ENCODE measurements at places on chromosomes 6 and 20.

- no peak for DNase-seq
These were observed 124.0 kb downstream of the PLCB1 start for GRCh38 chr20:8255945-8256632.

- no peak for DNase-seq
These were observed 96.6 kb downstream of the LCA5 start for GRCh38 chr6:79440598-79440997.

DNA sequence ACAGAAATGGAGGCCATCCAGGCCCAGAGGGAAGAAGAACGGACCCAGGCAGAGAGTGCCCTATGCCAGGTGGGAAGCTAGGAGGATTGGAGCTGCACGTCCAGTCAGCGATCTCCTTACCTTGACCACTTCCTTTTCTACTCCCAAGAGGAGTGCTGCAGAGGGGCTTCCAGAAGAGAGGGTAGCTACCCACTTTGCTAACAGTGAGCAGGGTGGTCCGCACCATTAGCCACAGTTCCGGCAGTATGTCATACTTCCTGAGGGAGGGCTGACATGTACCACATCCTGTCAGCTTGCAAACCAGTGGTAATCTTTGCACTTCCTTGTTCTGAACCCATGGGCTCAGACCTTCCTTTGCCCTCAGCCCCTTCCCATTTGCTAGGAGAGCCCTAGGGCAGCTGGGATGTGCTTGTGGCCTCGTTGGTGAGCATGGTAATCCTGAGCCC is 35.4 kb downstream of the CEP250 start:
- DNase-seq, result no peak

- no peak for DNase-seq
These were observed 25.4 kb upstream of the FOXF2 start for GRCh38 chr6:1363729-1364572.

DNA sequence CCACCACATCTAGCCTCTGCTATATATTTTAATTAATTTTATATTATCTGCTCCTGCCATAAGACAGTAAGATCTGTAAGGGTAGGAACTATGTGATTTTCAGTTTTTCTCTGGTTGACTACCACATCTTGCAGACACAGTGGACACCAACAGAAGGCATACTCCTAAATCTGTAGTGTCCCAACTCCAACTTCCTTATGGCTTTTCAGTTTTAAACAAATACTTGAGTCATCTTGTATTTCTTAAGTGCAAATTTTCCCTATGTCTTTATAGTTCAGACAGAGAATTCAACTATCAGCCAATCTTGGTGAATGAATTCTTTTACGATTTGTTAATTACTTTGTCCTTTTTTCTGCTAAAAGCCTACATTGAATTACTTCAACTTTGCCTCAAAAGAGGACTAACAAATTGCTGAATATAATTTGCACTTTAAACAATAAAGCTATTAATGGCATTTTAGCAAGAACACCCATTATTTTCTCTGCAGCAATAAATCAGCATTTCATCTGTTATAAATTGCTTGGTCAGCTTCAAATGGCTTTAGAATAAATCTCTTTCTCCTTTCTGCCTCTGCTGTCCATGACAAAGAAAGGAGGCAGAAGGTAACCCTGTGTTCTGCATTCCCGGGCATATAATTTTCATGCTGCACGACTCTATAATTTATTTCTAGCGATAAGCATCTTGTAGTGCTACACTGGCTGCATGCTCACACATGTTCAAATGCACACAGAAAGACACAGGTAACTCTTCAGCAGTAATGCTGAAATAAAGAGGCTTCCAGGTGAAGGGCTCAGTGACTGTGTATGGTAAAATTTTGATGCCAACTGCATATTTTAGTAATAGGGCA is 144.8 kb downstream of the BACH2 start:
- DNase-seq, result no peak

DNA sequence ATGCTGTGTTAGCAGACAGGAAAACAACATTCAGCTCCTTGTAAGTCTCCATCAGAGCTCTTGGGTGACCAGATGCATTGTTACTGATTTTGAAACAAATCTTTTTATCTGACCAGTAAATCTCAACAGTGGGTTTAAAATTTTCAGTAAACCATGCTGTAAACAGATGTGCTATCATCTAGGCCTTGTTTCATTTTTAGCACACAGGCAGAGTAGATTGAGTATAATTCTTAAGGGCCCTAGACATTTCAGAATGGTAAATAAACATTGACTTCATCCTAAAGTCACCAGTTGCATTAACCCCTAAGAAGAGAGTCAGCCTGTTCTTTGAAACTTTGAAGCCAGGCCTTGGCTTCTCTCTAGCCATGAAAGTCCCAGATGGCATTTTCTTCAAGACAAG is 237.2 kb upstream of the BMP2 start:
- no peak for DNase-seq

DNA sequence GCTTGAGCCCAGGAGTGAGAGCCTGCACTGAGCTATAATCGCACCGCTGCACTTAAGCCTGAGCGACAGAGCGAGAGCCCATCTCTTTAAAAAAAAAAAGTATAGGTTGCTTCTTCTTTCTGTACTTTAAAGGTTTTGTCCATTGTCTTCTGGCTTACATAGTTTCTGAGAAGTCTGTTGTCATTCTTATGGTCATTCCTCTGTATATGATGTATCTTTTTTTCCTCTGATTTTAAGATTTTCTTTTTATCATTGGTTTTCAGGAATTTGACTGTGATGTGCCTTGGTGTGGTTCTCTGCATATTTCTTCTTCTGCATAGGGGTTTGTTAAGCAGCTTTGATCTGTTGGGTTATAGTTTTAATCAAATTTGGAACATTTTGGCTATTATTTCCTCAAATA is 29.1 kb downstream of the QRSL1 start:
- DNase-seq, result no peak

- no peak for DNase-seq
These were observed 5.7 kb downstream of the PPP1R10 start for GRCh38 chr6:30611150-30611855.

GRCh38 chr20:16752082-16752481 is 3.9 kb downstream of the OTOR start:
- DNase-seq, result no peak

GRCh38 chr6:15946701-15947385 is 182.0 kb upstream of the MYLIP start:
- DNase-seq, result no peak

- no peak for DNase-seq
These were observed 231.9 kb downstream of the BMP2 start for GRCh38 chr20:6999381-6999780.

DNA sequence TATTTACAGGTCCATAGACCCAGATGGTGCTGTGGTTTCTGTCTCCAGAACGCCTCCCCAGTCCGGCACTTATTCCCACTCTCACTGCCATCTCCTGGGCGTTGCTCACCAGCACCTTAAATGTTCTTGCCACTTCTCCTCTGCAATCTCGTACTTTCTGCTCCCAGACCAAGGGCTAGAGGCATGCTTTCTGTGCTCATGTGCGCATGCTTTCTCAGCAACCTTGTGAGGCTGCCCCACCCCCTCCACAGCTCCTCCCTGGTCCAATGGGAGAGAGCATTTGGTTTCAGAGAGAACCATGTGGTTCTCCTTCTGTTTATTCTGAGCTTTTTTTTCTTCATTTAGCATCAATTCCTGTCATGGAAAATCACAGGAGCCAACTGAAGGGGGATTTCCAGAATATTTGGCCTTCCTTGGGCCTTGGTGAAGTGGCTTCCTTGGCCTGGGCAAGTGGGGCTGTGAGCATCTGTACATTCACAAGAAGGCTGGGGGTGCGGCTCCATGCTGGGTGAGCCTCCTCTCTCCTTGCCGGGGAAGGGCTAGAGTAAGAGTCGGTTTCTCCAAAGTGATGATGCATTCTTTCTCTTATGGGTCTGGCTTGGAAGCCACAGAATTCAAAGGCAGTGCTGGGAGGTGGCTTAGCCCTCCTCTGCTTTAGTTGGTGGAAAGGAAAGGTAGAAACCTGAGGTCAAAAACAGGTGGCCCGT is 66.6 kb downstream of the PHACTR3 start:
- no peak for DNase-seq

- peak; percentile 33 for DNase-seq
These were observed 196.0 kb downstream of the MAFB start for GRCh38 chr20:40493071-40493470.

GRCh38 chr20:51796340-51796739 is 6.0 kb downstream of the SALL4 start:
- no peak for DNase-seq

DNA sequence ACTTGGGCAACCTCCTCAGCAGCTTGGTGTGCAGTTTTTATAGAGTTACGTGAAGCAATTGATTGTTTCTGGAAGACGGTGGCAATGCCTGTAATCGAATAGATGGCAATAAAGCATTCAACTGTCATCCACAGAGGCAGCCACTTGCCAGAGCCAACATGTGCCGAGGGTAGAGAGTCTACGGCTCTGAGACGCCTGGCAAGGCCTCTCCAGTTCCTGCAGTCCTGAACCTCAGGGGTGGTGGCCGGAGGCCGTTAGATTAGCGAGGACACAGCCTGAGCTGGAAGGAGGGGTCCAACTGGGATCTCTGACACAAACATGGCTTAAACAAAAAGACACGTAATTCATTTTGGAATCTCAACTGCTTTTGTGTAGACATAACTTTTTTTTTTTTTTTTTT is 775 bp upstream of the TTLL2 start:
- no peak for DNase-seq

DNA sequence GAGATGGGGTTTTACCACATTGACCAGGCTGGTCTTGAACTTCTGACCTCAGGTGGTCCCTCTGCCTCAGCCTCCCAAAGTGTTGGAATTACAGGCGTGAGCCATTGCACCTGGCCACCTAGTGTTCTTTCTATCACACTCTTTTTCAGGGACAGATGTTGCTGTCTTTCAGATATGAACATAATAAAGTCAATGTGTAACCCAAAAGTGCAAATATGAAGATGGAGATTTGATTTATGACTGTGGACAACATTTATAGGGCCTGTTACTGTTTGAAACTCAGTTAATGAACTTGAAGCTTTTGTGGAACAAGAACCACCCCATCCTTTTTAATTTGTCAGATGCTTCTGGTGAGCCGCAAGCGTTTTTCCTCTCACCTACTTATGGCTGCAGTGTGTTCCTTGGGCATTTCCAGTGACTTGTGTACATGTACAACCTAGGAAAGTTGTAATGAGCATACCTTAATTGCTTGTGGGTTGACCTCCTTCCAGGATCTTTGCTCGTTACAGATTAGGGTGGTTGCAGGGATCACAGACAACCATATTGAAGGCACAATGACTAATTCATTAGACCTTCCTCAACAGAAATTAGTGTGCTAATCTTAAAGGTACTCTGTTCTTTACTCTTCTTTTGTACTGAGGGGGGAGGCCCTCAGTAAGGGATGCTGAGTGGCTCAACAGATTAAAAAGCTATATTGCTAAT is 6.8 kb downstream of the TBPL1 start:
- no peak for DNase-seq

- DNase-seq, result peak; percentile 11
These were observed 28.3 kb downstream of the RSPO4 start for GRCh38 chr20:973785-974194.

DNA sequence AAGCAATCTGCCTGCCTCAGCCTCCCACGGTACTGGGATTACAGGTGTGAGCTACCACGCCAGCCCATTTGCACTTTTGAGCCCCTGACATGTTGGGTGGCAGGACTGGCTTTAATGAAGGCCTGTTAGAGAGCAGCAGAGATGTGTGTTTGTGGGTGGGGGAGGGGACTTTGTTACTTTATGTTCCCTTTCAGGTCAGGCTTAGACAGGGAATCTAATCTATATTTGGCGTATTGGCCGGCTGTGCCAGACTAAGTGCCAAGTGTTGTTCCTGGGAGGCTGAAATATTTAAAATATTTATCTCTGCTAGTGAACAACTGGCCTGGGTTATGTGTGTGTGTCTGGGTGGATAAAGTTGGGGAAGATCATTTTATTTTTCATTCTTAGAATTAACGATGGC is 6.1 kb downstream of the GMPR start:
- DNase-seq, result no peak

DNA sequence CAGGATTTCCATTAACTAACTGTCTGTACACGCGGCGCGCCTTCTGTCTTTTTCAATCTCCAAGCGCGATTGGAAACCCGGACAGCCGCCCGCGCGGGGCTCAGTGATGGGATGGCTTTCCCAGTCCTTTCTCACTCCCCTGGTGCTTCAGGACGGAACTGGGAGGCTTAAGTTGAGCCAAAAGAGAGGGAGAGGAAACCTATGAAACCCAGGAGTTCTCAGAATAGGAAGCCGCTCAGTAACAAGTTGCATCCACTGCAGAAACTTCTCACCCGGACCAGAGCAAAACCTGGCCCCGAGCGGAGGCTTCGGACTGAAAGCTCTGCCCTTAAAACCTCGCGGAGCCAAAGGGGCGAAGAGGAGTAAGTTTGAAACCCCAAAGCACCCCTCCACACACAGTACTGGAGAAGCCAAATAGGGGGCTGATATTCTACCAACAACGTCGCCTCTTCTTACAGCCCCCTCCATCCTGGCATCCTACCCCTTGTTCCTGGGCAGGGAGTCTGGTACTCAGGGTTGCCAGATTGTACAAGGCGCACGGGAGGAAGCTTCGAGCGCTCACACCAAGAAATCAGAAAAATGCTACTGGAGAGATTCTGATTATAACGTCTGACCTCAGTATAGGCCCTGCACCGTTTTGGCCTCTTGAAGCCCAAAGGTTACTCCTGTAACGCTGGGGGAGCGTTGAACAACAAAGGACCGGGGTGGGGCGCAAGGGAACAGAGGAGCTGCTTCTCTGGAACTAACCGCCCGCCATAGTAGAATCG is 906 bp upstream of the COL12A1 start:
- DNase-seq, result no peak

DNA sequence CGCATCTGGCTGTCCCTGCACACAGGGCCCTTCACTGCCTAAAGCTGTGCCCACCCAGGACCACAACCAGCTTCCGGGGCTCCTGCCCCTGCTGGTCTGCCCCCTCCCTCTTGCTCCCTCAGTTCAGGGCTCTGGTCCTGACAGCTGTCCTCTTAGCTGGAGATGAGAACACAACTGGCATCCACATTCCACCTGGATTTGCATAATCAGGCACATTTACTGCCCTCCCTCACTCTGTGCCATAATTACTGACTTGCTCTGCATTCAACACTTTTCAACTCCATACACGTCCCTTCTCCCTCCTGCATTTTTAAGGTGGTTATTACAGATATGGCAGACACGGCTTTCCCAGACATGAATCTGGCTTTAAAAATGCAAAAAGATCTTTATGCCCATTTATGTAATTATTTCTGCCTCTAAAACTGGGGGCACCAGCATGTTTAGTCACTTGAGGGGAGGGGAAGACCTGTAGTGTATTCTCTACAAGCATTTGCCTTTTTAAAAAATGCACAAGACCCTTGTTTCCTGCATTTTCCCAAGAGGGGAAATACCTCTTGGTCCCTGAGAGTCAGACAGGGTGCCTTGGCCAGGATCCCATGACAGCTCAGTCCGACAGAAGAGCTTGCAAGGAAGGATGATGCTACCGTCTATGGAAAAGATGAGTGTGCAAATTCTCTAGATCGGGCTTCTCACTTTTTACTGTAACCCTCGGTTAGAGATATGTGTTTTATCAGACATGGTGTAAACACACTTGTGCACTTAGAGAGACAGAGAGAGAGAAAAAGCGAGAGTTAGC is 401.8 kb downstream of the PREX1 start:
- DNase-seq, result no peak

GRCh38 chr6:163338671-163339405 is 75.7 kb upstream of the QKI start:
- no peak for DNase-seq
